Left lung (tissue), 14 donors: ENCODE measurements at places on chromosomes 12 and 14. TPM values are rescaled to one million over a fixed set of nuclear protein-coding genes. Genes with fewer than 3 reads are reported as not detected.
A peak's percentile ranks its signal among the peaks of the same experiment; 100 is the strongest.

- no peak for DNase-seq
Measured at GRCh38 chr14:52265253-52265652, 2.2 kb upstream of the PTGDR start.

DNA sequence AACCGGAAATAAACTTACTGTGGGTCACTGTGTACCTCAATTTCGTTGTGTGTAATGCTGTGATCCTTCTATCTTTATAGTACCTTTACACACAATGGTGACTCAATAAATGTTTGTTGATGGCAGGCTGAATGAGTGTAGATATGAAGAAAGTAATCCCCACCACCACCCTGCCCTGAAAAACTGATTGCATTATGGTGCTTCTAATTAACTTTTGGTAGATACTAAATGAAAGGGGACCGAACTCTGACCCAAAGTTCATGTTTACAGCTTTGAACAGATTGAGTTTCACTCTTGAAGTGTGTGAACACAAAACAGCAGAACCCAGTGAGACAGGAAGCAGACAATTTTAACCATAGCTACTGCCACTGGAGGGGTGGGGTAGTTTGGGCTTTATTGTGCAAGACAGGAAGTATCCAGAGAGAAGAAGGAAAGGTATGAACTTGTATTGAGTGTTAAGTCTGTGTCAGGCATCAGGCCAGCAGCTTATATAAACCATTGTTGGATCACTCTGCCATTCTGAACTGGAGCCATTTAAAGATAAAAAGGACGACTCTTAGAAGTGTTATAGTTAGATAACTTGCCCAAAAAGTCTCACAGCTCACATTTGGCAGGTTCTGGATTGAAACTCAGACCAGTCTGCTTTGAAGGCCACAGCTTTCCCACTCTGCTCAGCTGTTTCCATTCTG lies 197.0 kb upstream of the AMIGO2 start:
- DNase-seq: peak; percentile 75

Gene DPY19L2
- polyA plus RNA-seq: 33.3 TPM

DNA sequence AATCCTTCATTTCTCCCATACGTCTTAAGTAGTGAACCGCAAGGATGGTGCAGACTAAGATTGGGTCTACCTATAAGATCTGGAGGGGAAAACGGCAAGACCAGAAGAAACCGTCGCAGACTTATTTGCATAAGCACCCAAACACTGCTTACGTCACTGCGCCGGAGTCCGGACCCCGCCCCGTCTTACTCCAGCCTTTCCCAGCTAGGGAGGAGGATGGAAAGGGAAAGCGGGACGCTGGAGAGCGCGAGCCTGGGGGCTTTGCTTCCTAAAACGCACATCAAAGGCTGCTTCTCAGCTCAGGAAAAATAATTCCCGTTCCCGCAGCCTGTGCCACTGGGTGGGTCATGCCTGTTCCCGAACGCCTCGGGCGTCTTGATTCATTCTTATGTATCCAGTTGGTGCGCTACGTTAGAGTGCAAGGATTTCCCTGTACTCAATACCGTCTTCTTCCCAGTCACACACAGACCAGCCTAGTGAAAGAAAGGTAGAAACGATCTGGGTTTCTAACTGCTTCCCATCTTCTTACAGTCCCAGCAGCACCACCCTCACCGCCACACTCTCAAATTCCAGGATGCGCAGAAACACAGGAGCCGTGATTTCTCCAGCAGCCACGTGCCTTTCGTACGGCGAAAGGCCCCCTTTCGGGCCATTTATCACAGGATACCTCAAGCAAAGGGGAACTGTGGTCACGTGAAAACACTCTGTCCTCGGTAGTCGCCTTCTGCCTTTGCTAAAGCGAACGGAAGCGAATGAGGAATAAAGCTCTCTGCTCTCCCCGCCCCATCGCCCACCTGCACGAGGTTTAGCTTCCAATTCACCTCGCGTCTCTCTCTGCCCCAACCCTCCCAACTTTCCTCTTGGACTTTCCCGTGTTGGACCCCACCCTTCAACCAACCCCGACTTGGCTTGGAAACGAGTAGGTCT lies 1.1 kb downstream of the SLC6A15 start:
- DNase-seq: peak; percentile 65

Gene KRT5
- 0.30 TPM for polyA plus RNA-seq

Gene HOTAIR
- polyA plus RNA-seq: not detected

- no peak for DNase-seq
Measured at GRCh38 chr12:49973361-49973830, 649 bp downstream of the AQP6 start.

Gene SNAPC1
- polyA plus RNA-seq: 13.8 TPM

Gene DENND5B
- 7.1 TPM for polyA plus RNA-seq

Gene KLRD1
- polyA plus RNA-seq: 1.2 TPM

DNA sequence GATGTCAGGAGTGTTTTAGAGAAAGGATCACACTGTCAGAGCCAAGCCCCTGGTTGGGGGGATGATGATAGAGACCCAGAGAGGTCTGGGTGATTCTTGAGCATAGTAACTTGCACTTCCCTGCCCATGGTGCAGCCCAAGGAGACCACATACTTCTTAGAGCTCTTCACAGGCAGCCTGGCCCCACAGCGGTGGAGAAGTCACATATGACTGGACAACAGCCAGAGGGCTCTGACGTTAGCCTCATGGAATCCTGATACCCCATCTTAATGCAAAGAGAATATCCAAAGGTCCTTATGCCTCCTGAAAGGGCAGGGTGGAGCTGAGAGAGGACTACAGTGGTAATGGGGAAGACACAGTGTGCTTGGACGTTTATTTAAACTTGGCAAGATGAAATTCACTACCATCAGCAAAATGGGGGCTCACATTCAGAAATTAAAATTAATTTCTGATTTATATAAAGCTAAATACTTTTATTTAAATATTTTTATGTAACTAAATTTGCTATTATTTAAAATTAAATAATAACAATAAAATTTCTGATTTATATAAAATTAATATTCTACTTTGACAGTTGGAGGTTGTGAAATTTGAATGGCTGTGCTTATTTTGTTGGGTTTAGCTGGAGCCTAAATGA lies 131.3 kb downstream of the KTN1 start:
- no peak for DNase-seq

Gene CD163L1
- polyA plus RNA-seq: 5.0 TPM

DNA sequence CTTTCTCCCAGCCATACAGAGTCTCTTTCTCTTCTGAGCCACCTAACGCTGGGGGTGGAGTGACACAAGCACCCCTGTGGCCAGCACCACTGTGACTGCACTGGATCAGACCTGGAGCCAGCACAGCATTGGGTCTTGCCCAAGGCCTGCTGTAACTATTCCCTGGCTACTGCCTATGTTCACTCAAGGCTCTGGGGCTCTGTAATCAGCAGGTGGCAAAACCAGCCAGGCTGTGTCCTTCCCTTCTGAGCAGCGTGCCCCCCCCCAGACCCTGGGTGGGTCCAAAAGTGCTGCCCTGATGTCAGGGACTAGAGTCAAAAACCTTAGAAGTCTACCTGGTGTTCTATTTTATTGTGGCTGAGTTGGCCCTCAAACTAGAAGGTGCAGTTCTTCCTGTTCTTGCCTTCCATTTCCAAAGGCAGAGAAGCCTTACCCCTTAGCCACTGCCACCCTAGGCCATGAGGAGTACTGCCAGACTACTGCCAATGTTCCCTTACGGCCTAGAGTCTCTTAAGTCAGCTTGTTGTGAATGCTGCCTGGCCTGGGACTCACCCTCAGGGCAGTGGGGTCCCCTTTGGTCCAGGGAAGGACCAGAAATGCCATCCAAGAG lies 49.9 kb downstream of the PELI2 start:
- DNase-seq: no peak

Gene PTPRB
- polyA plus RNA-seq: 36.0 TPM

Gene SYNE3
- polyA plus RNA-seq: 4.8 TPM

Gene TMEM63C
- polyA plus RNA-seq: 0.88 TPM

Gene RFX4
- not detected for polyA plus RNA-seq

GRCh38 chr12:54404061-54405004 lies 14.7 kb downstream of the ITGA5 start:
- no peak for DNase-seq

DNA sequence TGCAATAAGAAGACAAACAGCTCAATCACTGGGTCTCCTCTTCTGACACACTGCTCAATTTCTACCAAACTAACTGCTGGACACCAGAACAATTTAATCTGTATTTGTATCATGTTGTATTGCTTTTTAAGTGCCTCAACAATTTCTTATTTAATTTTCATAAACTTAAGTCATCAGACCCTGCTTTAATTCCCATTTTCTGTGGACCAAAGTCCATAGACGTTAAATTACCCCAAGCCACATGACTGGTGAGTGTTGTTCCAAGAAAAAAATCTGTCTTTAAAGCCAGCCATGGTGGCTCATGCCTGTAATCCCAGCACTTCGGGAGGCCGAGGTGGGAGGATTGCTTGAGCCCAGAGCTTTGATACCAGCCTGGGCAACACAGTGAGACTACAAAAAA lies 8.7 kb downstream of the HOMEZ start:
- no peak for DNase-seq

Gene OR4N2
- polyA plus RNA-seq: not detected

- no peak for DNase-seq
Measured at GRCh38 chr14:95675486-95675885, 10.7 kb upstream of the TCL1B start.

Gene PLA2G1B
- 1.5 TPM for polyA plus RNA-seq

Gene ASB2
- 1.6 TPM for polyA plus RNA-seq

Gene STON2
- polyA plus RNA-seq: 9.6 TPM

GRCh38 chr12:85562765-85563164 lies 273.4 kb downstream of the RASSF9 start:
- DNase-seq: no peak

- DNase-seq: no peak
Measured at GRCh38 chr12:2520722-2521246, 274.0 kb upstream of the FKBP4 start.

Gene MDGA2
- polyA plus RNA-seq: 0.24 TPM

Gene RNASE3
- polyA plus RNA-seq: 1.1 TPM

DNA sequence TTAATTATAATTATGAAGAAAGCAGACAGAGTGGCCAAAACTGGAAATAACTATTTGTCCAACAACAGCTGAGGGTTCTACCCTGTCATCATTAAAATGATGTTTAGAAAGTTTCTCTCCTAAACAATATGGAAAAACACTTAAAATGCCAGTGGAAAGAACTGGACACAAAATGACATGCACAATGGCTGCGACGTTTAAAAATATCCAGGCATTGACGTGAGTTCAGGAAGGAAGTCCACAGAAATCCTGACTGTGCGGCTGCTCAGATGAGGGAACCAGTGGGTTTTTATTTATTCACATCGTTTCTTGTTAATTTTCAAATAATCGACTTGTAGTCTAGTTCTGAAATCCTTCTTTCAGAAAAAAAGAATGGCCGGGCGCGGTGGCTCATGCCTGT lies 58.3 kb downstream of the CCNK start:
- no peak for DNase-seq

DNA sequence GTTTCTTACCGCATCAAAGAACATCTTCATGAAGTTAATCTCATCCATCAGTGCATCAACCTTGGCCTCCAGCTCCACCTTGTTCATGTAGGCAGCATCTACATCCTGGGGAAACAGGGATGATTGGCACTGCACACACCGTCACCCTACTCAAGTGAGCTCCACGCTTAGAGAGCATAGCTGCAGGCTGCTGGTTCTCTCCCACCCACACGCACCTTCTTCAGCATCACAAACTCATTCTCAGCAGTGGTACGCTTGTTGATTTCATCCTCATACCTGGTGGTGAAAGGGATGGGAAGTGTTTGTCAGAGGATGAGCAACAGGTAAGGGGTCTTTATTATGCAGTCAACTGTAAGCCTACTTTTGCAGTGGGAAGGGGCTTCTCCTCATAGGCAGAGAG lies 2.3 kb downstream of the KRT5 start:
- DNase-seq: no peak

DNA sequence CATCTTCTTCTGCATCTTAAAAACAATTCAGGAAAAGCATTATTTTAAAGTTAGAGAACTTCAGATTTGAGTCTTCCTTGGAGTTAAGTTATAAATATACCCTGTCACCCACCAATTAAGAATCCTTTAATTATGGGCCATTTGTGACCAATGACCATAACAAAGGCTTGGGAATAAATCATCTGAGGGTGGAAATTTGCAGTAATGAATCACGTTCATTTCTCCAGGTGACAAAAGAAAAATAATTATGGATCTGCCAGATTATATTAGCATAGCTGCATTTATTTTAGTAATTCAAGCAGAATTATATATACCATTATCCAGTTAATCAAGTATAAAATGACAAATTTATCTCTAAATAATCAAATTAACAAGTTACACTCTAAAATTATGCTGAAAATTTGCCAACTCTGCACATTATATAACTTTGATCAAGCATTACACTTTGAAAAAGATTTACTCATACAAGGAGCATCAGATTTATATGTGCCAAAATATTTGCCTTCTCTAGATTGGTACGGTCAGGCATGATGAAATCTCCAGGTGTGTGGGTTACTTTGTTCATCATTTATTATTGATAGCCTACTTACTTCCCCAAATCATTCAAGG lies at the start of gene OR4K14:
Gene OR4K14 (minus strand): TSS at position 51 of the 609 bp plus-strand sequence. CDS start 4,114 bp downstream, outside the sequence.
- DNase-seq: no peak

DNA sequence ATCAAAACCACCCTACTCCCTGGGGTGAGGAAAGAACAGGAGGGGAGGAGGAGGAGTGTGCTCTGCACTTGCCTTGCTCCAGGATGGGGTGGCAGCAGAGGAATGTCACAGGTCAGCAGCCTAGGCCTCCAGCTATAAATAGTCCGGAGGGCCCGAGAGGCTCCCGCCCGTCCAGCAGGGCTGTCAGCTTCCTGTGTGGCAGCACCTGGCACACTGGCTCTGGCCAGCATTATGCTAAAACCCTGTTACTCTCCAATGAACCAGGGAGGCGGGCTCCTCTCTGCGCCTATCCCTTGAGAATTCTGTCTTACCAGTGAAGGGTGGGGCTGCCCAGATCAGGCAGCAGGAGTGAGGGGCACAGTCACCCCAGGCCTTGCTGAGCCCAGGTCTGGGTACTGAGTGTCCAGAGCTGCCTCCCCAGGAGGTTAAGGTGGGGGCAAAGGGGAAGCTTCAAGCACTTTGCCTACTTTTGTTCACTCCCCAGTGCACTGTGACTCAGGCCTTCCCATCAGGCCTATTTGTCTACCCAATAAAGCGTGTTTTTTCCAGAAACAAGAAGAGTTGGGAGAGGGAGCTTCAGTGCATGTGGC lies 1.2 kb upstream of the COX14 start:
- peak; percentile 81 for DNase-seq

Gene DBX2
- not detected for polyA plus RNA-seq

Gene CDCA3
- polyA plus RNA-seq: 26.8 TPM

- DNase-seq: no peak
Measured at GRCh38 chr12:34290381-34290995, 268.2 kb downstream of the ALG10 start.

DNA sequence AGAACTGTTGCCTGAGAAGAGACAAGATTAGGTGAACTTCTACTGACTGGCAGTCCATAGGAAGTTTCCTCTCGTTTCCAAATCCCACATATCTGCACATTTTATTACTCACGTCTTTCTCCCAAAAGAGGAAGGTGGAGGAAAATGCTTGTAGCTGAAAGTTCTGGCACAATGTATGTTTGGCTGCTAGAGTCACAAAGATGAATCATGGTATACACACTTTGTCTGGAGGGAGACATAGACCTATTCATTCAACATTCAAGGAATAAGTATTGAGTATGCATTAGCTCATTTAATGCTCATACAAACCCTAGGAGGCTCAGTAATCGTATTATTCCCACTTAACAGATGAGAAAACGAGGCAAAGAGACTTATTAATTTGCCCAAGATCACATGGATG lies 291.8 kb downstream of the FOXN3 start:
- DNase-seq: no peak

Gene SDR9C7
- polyA plus RNA-seq: 0.11 TPM

GRCh38 chr12:66119229-66119869 lies 11.2 kb downstream of the LLPH start:
- DNase-seq: no peak
